ENCODE measurements at places on chromosomes 5 and 9.
A peak's percentile ranks its signal among the peaks of the same experiment; 100 is the strongest.

GRCh38 chr5:111937094-111937493 is 180.1 kb upstream of the NREP start:
- DNase-seq, result no peak

DNA sequence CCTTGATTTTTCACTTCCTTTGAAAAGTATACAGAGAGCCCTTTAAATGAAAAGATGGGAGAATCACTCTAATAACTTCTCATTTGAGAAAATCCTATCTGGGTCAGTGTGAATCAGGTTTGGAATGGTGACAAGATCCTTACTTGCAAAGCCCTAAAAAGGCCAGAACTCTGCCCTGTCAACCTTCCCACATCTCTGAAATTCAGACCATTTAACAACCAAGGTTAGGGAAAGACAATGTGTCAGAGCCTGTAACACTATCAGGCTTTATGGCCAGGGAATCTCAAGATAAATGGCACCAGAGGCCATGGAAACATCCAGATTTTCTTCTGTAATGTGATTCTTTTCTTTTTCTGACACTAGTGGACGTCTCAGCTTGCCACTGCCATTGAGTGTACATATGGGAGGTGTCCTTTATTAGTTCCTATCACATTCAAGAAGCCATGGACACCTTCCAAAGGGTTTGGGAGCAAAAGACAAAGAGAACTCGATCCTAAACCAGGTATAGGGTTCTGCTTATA is 165.7 kb upstream of the GPR151 start:
- DNase-seq, result no peak

DNA sequence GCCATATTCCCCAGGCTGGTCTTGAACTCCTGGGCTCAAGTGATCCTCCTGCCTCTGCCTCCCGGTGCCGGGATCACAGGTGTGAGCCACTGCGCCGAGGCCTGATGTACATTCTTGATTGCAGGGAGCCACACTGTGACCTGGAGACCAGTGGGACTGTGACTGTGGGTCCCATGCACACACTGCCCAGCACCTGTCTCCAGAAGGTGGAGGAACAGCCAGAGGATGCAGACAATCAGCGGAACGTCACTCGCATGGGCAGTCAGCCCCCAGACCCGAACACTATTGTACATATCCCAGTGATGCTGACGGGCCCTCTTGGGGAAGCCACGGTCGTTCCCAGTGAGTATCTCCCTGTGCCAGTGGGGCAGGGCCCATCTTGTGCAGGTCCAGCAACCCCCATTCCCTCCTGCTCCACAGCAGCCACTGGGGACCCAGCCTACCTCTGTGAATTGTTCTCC is 147.3 kb downstream of the CACNA1B start:
- DNase-seq, result no peak

- DNase-seq, result no peak
Observed at GRCh38 chr5:141150993-141151325, 1.1 kb downstream of the PCDHB6 start.

GRCh38 chr5:136103118-136103517 is 29.5 kb upstream of the SMAD5 start:
- no peak for DNase-seq

GRCh38 chr5:97231025-97231636 is 48.1 kb upstream of the RIOK2 start:
- peak; percentile 1 for DNase-seq

GRCh38 chr5:114335391-114335790 is 26.5 kb upstream of the KCNN2 start:
- no peak for DNase-seq

DNA sequence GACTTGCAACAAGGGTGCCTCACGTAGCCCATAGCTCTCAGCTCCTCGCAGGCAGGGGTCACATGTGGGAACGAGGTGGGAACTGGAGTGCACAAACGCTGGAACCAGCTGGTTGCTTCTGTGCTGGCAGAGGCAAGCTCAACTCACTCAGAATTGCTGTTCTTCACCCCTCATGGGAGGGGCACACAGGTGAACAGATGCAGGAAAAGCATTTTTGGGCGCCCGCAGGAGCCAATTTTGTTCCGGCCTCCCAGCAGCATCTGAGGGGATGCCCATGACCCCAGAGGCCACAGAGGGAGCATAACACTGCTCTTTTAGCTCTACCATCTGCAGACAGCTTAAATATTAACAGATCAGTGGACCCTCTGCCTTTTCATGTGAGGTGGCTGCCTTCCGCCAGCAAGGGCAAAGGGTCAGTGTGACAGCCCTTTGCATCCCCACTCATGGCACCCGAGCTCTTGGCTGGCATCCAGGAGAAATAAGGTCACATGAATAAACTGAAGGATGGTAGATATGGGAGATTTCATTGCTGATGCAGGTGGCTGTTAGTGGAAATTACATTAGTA is 196.2 kb downstream of the SLCO4C1 start:
- DNase-seq, result no peak

- DNase-seq, result no peak
Observed at GRCh38 chr5:77841616-77842015, 65.5 kb upstream of the TBCA start.

GRCh38 chr5:178428341-178429155 is 161.6 kb downstream of the COL23A1 start:
- no peak for DNase-seq

DNA sequence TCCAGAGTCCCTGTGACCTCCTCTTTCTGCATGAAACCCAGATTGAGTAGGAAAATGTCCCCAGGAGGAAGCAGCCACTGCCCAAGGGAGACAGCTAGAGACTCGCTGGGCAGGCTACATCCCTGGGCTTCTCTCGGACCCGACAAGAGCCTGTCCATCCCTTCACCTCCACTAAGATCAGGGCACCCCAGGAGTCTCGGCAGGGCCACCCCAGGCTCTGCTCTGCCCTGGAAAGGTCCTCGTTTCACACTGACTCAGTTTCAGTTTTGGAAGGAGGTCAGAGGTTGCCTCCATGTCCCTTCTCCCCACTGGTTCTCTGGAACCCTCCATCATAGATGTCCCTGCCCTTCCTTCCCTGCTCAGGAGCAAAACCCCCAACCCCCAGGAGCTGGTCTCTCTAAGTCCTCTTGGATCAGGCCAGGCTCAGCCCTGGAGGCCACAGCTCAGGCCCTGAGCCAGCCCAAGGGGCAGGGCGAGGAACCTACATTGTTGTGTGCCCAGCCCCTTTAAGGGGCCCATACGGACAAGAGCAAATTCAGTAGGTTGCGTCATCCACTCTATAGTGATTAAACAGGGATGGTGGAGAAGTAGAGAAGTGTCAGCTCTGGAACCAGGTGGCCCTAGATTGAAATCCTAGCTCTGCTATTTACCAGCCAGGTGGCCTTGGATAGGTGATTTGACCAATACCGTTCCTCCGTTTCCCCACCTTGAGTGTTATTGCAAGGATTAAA is 37.4 kb downstream of the C9orf50 start:
- DNase-seq, result no peak

GRCh38 chr9:90789862-90790261 is 11.8 kb upstream of the SYK start:
- no peak for DNase-seq

DNA sequence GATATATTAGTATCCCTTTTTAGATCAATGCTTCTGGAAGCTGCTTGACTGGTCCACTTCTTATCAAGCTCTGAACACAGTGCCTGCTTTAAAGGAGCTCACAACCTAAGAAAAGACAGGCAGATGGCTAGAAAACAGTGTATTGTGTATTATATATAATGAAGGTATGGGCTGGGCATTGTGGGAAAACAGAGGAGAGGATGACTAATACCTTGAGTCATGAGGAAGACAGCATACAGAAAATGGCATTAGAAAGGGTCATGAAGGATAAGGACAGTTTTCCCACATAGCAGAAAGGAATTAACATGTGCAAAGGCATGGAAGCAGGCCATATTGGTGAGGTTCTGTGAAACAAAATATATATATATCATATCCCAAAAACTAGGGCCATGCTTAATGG is 309.6 kb downstream of the MLLT3 start:
- DNase-seq, result no peak

DNA sequence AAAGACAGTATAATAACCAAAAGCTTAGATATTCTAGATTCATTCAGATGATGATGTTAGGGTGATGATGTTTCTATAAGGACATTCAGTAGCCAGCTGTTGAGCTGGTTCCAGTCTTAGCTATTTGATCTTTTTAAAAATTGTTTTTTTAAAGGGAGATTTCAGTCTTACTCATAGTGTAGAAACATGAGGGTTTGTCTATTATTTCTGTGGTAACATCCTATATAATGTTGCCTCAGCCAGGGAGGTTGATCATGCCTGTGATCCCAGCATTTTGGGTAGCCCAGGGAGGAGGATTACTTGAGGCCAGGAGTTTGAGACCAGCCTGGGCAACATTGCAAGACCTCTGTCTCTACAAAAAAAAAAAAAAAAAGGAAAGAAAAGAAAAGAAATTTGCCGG is 167.8 kb downstream of the DOCK2 start:
- DNase-seq, result no peak

DNA sequence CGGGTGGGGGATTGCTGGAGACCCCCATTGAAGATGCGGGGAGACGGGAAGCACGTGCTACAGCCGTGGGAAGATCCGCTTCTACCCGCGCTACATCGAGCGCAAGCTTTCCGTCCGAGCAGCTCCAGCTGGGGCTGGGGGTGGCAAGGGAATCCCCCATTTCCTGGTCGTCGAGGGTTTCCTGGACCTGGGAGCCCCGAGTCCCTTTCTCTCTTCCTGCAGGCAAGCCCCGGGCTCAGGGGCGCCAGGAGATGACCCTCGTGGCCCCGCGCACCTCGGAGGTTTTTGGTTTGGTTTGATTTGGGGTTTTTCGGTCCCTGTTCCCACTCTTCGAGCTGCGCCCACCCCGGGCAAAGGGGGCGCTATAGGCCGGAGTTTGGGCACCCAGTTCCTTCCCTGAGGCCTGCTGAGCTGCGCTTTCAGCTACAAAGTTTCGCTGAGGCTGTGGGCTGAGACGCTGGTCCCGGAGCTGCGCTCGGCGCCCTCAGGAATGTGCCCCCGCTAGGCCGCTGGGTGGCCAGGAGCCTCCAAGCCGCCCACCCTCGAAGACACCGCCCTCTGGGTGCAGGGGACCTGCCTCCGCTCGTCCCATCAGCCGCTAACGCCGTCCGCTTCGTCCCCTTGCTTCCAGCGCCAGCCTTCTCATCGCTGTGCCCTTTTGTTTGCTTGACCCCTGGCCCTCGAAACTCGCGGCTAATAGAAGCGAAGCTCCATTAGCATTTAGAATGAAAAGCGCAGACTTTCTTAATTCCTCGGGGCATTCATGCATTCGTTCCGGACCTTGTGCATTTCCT is 2.9 kb downstream of the NR4A3 start:
- peak; percentile 64 for DNase-seq

- no peak for DNase-seq
Observed at GRCh38 chr5:143059976-143060765, 290.0 kb downstream of the ARHGAP26 start.

DNA sequence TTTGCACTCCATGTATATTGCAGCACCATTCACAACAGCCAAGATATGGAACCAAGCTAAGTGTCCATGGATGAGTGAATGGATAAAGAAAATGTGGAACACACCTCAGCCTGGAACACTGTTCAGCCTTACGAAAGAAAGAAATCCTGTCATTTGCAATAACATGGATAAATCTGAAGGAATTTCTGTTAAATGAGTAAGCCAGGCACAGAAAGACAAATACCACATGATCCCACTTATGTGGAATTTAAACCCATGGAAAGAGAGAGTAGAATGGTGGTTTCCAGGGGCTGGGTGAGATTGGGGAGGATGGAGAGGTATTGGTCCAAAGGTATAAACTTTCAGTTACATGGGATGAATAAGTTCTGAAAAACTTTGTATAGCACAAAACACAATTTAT is 228.9 kb upstream of the CD180 start:
- no peak for DNase-seq

DNA sequence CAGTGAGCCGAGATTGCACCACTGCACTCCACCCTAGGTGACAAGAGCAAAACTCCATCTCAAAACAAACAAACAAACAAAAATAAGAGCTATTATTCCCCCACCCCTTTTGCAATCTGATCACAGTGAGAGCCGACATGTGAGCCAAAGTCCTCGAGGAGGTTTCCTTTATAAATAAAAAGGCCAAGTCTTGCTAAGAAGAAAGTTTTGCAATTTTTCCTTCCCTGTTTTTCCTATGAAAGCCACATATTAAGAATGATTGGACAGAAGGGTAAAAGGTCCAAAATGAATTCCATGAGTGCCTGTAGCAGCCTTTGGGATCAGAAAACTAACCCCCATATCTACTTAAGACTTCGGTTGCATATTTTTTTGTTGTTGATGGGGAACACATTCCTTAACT is 179.7 kb downstream of the TSSK1B start:
- no peak for DNase-seq

DNA sequence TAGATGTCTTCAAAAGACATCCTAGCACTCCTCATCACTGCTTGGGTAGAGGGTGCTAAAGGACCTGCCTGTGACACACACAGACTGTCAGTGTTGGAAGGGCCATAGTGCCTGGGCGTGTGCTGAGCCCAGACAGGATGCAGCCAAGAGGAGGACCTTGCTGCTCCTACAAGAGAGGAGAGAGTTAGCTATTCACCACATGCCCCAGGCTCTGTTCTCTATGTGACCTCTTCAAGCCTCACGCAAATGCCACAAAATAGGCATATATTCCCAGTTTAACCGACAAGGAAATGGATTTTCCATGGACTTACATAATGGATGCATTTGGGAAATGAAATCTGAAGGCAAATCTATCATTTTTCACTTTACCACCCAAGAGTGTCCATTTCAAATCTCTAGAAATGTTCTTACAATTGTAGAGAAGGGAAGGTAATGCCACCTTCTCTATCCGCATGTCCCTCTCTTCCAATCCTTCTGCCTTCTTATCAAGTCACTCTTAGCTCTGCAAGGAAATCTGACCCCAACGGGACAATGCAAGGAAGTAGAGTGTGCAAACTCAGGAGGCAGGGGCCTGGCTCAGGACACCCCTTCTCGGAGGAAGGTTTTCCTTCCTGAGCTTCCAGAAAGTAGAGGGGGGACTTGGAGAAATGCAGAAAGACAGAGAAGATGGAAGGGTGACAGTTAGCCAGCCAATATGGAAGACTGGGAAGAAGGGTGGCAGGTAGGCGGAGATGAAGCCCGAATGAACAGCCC is 49.5 kb downstream of the TRIM32 start:
- DNase-seq, result no peak

- DNase-seq, result no peak
Observed at GRCh38 chr5:104513640-104514072, 951.1 kb upstream of the NUDT12 start.

GRCh38 chr5:88833371-88834130 is 49.4 kb downstream of the MEF2C start:
- peak; percentile 18 for DNase-seq

DNA sequence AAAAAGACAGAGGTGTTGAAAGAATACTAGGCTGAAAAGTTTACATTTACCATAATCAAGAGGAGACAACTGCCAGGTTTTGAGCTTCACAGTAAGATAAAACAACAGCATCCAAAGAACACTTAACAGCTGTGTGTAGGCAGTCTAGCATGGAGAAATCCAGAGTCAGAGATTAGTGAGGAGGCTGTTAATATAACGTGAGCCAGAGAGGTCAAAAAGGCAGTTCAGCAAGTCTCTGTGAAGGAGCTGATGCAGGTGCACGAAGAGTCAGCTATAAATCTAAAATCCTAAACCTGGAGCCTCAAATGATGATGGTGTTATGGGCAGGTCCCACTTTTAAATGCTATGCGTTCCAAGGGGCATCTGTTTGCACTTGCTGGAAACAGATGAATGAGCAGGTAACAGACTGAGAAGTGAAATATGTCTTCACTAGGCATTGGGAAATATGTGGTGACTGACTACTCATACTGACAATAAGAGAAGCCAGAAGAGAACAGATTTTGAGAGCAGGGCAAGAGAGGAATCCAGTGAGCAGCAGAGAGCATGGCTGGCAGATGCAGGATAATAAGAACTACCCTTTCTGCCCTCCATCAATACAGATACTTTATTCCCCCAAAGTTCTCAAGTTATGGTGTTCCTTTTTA is 8.7 kb downstream of the APTX start:
- no peak for DNase-seq

Data from activated CD4-positive, alpha-beta T cell treated with anti-CD3 and anti-CD28 coated beads, Interleukin-2, amount 50 U/mL, for 4 hours (primary cell).